ENCODE measurements at places on chromosomes 7 and 10. TPM values are rescaled to one million over a fixed set of nuclear protein-coding genes. Genes with fewer than 3 reads are reported as not detected.

Gene PNLIPRP2
- not detected for total RNA-seq

Gene HOXA5
- 3.9 TPM for total RNA-seq

Gene HABP2
- 0.07 TPM for total RNA-seq

Gene HMX3
- total RNA-seq: not detected

Gene SNCG
- total RNA-seq: 14.6 TPM

Gene ARHGEF5
- total RNA-seq: 2.2 TPM

Gene PTPRE
- total RNA-seq: 3.1 TPM

Gene RPP38
- 35.3 TPM for total RNA-seq

Gene NDUFA5
- total RNA-seq: 51.6 TPM

Gene CUZD1
- 1.5 TPM for total RNA-seq

Gene DRGX
- total RNA-seq: 0.09 TPM

Gene LDB3
- total RNA-seq: not detected

Gene FOXI2
- not detected for total RNA-seq

Gene ASZ1
- not detected for total RNA-seq

Gene EPHB6
- 0.40 TPM for total RNA-seq

Gene TLL2
- 0.09 TPM for total RNA-seq

Gene LIPJ
- not detected for total RNA-seq

Gene C10orf105
- not detected for total RNA-seq

Gene ZNF425
- total RNA-seq: 0.97 TPM

Gene LRCH4
- total RNA-seq: 11.1 TPM

Gene STX1A
- total RNA-seq: 83.3 TPM

Gene TMEM176A
- total RNA-seq: not detected

Gene NKX2-3
- total RNA-seq: not detected

Gene BAG3
- total RNA-seq: 140 TPM

Gene IRF5
- total RNA-seq: 13.7 TPM

Gene TEX36
- total RNA-seq: not detected

Gene SPOCK2
- 0.31 TPM for total RNA-seq

Gene SMNDC1
- 54.0 TPM for total RNA-seq

Gene NUTM2B
- 0.33 TPM for total RNA-seq

Gene DBNL
- 77.6 TPM for total RNA-seq

Measured in A549 treated with CORT108297 at 1 μM for 4 hours (cell line).